ENCODE measurements at places on chromosomes 6 and 20.

- no peak for DNase-seq
Observed at GRCh38 chr6:136784271-136784664, 8.0 kb downstream of the MAP3K5 start.

GRCh38 chr6:119614138-119614537, 264.6 kb upstream of the MAN1A1 start:
- DNase-seq, result no peak

DNA sequence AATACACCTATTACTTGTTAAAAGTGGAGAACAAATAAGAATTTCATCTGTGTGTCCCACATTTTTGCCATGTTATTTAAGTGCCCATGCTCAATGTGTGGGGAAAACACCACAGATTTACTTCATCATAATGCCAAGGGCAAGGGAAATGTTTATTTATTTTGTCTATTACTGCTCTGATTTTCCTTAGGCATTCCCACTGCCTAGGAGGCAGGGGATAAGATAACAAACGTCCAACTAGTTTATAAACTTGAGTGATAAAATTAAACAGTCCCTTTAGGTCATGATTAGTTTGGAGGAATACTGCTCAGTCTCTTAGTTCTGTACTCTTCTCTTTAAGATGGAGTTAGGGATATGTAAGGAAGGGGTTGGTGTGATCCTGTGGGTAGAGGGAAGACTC, 598.4 kb upstream of the MARCKS start:
- DNase-seq, result no peak

- no peak for DNase-seq
Observed at GRCh38 chr6:89669002-89669401, 30.5 kb upstream of the LYRM2 start.

DNA sequence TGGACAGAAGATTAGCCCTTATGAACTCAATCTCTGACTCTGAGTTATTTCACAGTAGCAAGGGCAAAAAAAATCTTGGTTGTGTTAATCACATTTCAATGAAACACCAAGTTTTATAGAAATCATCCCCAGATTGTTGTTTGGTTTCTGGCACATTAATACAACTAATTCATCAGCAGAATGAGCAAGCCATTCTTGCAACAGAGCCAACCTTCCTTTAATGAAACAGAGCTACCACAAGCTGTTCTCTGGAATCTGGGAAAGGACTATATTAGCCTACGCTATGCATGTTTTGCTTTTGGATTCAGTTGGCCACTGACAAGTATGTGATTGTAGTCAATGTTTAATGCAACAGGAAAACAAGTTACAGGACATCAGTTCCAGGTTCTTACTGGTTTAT, 13.8 kb upstream of the POPDC3 start:
- no peak for DNase-seq

- no peak for DNase-seq
Observed at GRCh38 chr6:45555981-45556771, 178.4 kb upstream of the SUPT3H start.

DNA sequence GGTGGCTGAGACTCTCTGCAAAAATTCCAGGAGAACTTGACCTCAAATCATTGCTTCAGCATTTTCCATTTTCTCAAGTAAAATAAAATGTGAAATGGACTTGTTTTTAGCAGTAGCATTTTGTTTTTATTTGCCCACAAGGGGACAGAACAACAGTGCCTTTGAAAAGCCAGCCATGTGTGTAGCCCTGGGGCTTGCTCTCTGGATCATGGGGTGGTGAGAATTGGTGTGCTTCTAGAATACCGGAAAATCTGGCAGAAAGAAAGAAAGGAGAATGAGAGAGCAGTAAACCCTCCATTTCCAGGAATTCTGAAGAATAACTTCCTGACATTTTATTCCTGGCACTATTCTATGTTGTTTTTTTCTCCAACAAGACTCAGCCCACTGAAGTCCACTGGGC, 254.7 kb upstream of the MOCS1 start:
- no peak for DNase-seq

Data from GF-D8 (cell line).